ENCODE measurements at places on chromosomes 1 and 21.
A peak's percentile ranks its signal among the peaks of the same experiment; 100 is the strongest.

- DNase-seq: no peak
These were observed 15.5 kb downstream of the TEX38 start for GRCh38 chr1:46687093-46687659.

- no peak for DNase-seq
These were observed 383 bp upstream of the PRRX1 start for GRCh38 chr1:170663404-170664092.

GRCh38 chr1:221573756-221574155, 168.1 kb downstream of the DUSP10 start:
- no peak for DNase-seq

DNA sequence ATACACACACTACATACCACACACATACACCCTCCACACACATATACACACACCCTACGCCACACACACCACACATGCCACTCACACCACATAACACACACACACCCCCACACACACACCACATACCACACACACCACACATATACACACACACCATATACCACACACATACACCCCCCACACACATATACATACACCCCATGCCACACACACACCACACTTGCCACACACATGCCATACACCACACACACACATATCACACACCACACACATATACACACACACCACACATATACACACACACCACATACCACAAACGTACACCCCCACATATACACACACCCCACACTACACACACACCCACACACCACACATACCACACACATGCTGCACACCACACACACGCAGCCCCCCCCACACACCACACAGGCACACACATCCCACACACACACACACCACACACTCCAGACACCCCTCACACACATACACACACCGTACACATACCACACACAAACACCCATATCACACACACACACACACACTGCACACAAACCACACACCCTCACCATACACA, 76.7 kb upstream of the TMPRSS2 start:
- DNase-seq: no peak

DNA sequence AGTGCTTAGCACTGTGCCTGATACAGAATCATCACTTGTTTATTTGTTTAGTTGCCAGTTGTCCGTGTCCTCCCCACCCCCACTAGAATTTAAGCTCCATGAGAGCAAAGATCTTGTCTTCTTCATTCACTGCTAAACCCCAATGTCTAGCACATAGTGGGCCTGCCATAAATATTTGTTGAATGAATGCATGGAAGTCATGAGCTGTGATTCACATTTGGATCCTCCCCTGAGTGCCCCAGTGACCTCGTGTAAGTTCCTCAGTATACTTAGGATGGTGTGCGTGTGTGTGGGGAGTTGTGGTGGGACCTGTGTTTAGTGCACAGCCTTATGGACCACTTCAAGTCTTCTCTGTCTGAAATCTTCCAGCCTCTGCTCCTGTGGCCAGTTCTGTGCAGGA, 23.1 kb downstream of the IER5 start:
- no peak for DNase-seq

- DNase-seq: no peak
These were observed 64.1 kb downstream of the DNTTIP2 start for GRCh38 chr1:93814795-93815340.

DNA sequence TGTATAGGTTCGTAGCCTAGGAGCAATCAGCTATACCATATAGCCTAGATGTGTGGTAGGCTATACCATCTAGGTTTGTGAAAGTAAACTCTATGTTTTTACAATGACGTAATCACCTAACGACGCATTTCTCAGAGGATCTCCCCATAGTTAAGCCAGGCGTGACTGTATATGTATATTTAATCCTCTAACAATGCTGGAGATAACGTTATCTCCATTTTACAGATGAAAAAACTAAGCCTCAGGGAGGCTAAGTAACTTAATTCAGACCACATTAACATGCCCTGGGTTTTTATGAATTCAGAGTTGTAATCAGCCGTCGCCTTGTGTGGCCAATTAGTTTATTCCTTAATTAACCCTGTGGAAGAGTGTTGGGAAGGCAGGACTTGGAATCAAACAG, 107.7 kb upstream of the PLXNA2 start:
- no peak for DNase-seq

DNA sequence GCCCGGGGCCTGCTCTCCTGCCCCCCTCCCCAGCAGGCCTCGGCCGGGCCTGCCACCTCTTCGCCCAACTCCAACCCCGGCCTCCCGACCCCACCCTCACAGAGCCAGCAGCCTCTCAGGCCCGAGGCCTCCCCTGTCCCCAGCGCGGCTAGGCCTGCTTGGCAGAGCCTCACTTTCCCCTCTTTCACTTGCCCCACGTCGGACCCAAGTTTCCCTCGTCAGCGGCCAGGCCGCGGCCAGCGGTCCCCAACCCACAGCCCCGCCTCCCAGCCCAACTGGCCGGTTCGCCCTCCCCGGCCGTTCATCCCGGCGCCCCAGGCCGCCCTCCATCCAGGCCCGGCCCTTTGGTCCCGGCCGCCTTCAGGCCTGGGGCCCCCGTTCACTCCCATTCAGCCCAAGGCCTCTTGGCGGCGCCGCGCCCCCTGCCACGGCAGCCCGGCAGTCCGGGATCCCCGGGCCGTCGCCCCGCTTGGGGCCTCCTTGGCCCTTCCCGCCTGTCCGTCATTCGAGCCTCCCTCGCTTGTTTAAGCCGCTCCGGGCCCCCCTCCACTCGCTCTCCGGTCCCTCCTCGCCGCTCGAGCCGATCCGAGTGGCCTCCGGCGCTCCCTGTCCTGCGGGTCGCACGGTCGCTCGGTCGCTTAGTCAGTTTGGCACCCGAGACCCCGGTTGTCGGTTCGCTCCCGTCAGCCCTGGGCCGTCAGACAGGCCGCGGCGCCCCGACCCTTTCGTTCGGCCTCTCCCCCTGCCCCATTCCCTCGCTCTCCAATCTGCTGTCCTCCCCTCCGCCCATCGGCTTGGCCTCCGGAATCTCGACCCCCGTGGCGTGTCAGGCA, 1.4 kb downstream of the LRRC41 start:
- peak; percentile 85 for DNase-seq

DNA sequence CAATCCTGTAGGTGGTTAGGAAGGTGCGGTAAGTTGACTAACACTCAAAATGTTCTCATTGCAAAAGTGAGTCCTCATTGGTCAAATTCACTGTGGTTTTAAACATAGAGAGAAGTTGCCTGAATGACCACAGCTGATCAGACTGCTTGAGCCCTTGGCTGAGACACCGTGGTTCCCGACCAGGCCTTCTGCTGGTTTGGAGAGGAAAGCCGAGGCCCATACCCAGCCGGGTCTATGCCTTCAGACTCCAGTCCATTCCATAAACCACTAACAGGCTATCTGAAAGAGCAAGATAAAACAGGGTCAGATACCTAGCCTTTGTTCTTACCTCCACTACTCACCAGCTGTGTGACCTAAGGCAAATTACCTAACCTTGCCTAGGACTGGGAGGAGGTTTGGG, 133.9 kb downstream of the LMX1A start:
- no peak for DNase-seq

GRCh38 chr21:44567481-44568171, 5.9 kb upstream of the KRTAP10-4 start:
- no peak for DNase-seq

DNA sequence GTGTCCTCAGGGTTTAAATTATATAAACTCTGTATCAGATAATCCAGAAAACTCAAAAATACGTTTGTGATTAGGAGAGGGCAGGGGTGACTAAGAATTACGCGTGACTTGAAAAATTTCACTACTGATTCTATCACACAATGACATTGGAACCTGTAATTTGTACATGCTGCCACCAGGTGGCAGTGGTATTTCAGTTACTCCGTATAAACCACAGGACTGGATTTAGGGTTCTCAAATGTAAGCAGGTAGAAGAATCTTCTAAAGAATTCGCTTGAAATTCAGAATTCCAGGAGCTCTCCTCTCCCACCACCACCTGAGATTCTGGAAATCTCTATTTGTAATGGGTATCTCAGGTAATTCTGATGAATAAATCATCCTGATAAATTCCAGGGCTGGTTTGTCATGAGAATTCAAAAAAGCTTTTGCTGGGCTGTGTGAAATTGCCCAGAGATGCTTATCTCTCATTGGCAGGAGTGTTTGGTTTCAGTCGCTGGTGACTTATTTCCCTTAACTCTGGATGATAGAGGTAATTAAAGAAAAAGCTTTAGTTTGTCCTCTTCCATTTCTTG, 1.7 kb upstream of the KRTAP7-1 start:
- DNase-seq: peak; percentile 59

GRCh38 chr1:238331557-238331956, 440.8 kb upstream of the ZP4 start:
- no peak for DNase-seq

GRCh38 chr21:34091607-34092006, 18.2 kb downstream of the MRPS6 start:
- DNase-seq: peak; percentile 23

GRCh38 chr1:201016943-201017827, 6.3 kb downstream of the KIF21B start:
- no peak for DNase-seq

DNA sequence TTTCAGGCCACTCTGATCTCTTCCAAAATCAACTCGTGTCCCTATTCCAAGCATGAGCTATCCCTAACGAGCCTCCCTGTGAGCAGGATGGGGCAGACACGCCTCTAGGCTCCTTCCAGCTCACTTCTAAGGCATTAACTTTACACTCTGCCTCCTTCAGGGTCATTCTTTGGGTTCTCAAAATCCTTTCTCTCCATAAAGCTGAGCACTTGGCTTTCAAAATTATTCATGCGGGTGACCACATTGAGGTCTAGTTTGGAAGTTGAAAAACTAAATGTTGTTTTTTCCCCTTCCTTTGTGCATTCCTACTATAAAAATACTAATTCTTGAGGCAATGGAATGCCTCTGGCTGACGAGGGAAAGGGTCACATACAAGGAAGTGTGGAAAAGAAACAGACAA, 33.5 kb upstream of the BMP8B start:
- no peak for DNase-seq
